Mucosa of gallbladder (tissue), 1 donor: ENCODE measurements at places on chromosomes 2 and 18. TPM values are rescaled to one million over a fixed set of nuclear protein-coding genes. Genes with fewer than 3 reads are reported as not detected.

The DYSF gene
- total RNA-seq: 12.8 TPM

The ATP8B1 gene
- 125 TPM for total RNA-seq

The RBM44 gene
- 0.55 TPM for total RNA-seq

The SERPINB7 gene
- 0.17 TPM for total RNA-seq

The NGEF gene
- 12.0 TPM for total RNA-seq

The CFAP65 gene
- 0.29 TPM for total RNA-seq

The MC5R gene
- total RNA-seq: not detected

The LONRF2 gene
- 11.2 TPM for total RNA-seq

The SPTBN1 gene
- total RNA-seq: 433 TPM

The ZBTB7C gene
- 24.1 TPM for total RNA-seq

The MAPRE3 gene
- total RNA-seq: 25.2 TPM

The CPLX4 gene
- not detected for total RNA-seq

The ASB18 gene
- not detected for total RNA-seq

The SLC5A7 gene
- 0.20 TPM for total RNA-seq

The MBOAT2 gene
- total RNA-seq: 21.7 TPM

The TMX3 gene
- total RNA-seq: 28.5 TPM

The BUB1 gene
- 2.0 TPM for total RNA-seq

The SP140 gene
- total RNA-seq: 4.2 TPM

The GRP gene
- total RNA-seq: not detected

The POTEC gene
- total RNA-seq: not detected

The TMEM17 gene
- 3.3 TPM for total RNA-seq

The TUBA4B gene
- total RNA-seq: not detected

The GPAT2 gene
- total RNA-seq: 3.0 TPM

The CCDC68 gene
- 9.8 TPM for total RNA-seq

The SPR gene
- 60.3 TPM for total RNA-seq

The LRRC30 gene
- not detected for total RNA-seq

The TRIM43 gene
- not detected for total RNA-seq

The GRB14 gene
- total RNA-seq: 2.5 TPM

The STAT4 gene
- 4.8 TPM for total RNA-seq

The USP34 gene
- 88.2 TPM for total RNA-seq

The ABCG5 gene
- total RNA-seq: 3.1 TPM

The CD207 gene
- 0.52 TPM for total RNA-seq

The LYPD6 gene
- total RNA-seq: 30.1 TPM

The KCNG3 gene
- total RNA-seq: 0.12 TPM

The NDUFV2 gene
- 106 TPM for total RNA-seq

The NT5C1B gene
- not detected for total RNA-seq

The HOXD9 gene
- total RNA-seq: 0.66 TPM

The DLGAP1 gene
- total RNA-seq: 105 TPM

The TMEM169 gene
- 7.3 TPM for total RNA-seq

The NEU2 gene
- not detected for total RNA-seq

The SFXN5 gene
- 21.9 TPM for total RNA-seq

The FTCDNL1 gene
- total RNA-seq: 3.1 TPM

The LIPG gene
- 138 TPM for total RNA-seq
